ENCODE measurements at places on chromosomes 12 and 14.

DNA sequence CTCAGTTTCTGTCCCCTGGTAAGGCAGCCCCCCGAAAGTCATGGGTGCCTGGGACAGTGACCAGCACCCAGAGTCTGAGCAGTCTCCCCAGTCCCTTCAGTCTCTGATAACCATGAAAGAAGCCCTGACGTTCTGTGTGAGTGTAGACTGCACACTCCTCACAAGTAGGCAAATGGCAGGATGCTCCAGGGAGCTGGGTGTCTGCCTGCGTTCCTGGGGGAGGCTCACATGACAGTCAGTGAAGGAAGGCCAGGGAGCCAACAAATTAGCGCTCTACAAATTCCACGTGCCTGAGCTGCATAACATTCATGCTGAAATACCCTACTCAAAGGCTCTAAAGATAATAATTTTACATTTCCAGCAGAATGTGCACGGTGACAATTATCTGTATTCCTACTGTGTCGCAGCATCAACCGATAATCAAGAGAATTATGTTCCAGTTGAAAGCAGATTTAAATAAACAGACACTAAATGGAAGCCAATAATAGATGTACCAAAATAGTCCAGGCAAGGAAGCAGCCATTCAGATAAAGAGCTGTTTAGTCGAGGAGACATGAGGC lies 56.3 kb downstream of the ASCL1 start:
- DNase-seq = no peak

DNA sequence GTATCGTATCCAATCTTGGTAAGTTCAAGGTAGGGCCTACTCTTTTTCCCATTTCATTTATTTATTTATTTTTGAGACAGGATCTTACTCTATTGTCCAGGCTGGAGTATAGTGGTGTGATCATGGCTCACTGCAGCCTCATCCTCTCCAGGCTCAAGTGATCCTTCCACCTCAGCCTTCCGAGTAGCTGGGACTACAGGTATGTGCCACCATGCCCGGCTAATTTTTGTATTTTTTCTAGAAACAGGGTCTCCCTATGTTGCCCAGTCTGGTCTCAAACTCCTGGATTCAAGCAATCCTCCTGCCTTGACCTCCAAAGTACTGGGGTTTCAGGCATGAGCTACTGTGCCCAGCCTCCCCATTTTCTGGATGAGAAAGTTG lies 57.2 kb downstream of the CLMN start:
- DNase-seq = no peak

- DNase-seq = no peak
Observed at GRCh38 chr12:57299514-57300016, 48.6 kb upstream of the STAC3 start.

GRCh38 chr12:68403711-68404110 lies 71.5 kb upstream of the MDM1 start:
- no peak for DNase-seq

GRCh38 chr12:111150921-111151840 lies 217.7 kb downstream of the PHETA1 start:
- no peak for DNase-seq

- no peak for DNase-seq
Observed at GRCh38 chr12:27840229-27840999, 60.4 kb upstream of the MANSC4 start.

DNA sequence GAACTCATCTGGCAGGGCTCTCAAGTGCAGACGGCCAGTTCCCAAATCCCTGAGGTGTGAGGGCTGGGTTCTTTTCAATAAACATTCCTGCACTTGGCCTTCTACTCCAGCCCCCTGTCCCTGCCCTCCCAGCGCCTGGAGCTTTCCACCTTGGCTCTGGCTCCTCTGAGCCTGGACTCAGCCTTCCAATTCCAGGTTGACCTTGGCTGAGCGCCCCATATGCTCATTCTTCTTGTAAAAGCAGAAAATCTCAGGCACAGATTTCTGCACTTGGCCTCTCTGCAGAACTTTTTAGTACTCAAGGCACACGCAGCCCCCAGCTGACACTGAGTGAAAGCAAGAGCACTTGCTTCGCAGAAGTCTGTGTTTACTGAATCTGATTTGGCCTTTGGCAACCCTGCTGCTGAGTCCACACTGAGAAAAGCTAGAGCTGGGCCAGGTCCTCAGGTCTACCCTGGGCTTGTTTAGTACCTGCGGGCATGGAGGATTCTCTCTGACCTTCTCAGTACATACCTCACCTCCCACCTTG lies 222.7 kb downstream of the MSRB3 start:
- DNase-seq = no peak
